Kidney (tissue), 22 donors: ENCODE measurements at places on chromosomes 4 and X.
A peak's percentile ranks its signal among the peaks of the same experiment; 100 is the strongest.

DNA sequence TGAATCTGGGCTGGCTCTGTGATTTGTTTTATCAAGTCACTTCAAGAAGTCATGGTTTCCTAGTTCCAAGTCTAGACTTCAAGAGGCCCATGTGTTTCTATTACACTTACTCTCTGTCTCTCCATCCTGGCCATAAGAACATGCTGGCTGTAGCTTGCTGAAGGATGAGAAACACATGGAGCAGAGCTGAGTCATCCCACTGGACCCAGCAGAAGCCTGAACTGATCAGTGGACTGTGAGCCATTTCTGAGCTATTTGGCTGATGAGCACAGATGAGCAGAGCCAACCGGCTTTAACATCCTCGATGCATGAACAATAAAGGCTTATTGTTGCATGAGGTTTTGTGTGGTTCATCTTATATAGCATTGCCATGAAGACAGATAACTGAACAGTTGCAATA is 290.6 kb upstream of the BOD1L1 start:
- no peak for DNase-seq

DNA sequence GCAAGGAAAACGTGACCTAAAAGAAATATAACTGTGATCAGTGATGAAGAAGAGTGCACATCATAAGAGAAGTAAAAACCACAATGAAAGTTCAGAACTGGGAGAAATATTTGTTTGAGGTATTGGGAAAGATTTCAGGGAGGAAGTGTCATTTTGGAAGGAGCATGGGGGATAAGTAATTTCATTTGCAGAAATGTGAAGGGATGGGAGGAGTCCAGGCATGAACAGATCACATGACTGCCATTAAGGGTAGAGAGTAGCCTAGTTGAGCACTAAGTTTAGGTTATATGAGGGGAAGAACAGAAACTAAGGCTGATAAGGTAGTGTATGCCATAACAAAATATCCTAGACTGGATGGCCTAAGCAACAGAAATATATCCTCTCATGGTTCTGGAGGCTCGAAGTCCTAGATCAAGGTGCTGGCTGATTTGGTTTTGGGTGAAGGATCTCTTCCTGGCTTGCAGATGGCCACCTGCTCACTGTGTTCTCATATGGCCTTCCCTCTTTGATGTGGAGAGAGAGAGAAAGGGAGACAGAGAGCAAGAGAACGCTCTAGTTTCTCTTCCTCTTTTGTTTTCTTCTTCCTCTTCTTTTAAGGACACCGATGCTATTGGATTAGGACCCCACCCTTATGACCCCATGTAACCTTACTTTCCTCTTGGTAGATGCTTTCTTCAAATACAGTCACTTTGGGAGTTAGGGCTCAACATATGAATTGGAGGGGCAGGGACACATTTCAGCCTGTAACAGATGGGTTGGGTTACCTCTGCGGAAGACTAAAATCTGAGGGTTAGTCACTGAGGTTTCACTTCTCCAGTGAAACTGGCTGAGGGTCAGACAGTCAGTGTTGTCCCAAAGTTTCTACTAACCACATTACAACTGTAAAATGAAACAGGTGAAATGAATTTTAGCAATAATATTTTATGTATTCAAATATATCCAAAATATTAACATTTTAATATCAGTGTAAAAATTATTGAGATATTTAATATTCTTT is 77.9 kb downstream of the EGF start:
- no peak for DNase-seq

- peak; percentile 64 for DNase-seq
Observed at GRCh38 chr4:23455456-23456158, 434.2 kb downstream of the PPARGC1A start.

DNA sequence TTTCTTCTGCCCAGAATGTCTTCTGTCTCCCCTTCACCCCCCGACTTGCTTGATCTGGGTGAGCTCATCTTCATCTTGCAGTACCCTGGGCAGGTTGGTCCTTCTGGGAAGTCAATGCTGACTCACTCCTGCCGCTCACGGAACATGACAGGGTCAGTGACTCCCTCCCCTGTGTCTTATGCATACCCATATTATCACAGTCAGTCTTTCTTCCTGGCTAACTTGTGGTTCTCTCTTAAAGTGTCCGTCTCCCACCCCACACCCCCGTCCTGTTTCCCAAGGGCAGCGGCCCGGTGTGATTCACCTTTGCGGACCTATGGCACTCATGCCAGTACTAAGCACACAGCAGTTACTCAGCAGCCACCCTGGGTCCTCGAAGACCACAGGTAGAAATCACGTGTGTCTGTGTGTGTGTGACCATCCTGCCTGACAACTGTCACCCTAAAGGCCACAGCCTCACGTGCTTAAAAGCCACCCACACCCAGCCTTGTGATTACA is 17.7 kb downstream of the IQSEC2 start:
- no peak for DNase-seq

DNA sequence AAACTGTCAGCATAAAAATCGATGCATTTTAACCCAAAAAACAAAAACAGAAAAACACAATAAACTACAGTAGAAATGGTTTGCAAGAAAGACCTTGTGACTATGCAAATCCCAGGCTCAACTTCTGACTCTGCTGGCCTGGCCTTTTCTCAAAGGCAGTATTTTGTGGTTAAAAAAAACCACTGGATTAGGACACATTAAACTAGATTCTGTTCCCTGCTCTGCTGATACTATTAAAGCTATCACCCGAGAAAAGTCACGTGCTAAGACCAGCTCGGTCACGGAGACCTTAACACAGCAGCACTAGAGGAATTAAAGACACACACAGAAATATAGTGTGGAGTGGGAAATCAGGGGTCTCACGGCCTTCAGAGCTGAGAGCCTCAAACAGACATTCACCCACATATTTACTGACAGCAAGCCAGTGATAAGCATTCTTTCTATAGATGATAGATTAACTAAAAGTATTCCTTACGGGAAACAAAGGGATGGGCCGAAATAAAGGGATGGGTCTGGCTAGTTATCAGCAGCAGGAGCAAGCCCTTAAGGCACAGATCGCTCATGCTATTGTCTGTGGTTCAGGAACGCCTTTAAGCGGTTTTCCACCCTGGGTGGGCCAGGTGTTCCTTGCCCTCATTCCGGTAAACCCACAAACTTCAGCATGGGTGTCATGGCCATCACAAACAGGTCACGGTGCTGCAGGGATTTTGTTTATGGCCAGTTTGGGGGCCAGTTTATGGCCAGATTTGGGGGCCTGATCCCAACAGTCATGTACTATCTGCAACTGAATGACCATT is 16.1 kb downstream of the CBR4 start:
- DNase-seq = no peak

DNA sequence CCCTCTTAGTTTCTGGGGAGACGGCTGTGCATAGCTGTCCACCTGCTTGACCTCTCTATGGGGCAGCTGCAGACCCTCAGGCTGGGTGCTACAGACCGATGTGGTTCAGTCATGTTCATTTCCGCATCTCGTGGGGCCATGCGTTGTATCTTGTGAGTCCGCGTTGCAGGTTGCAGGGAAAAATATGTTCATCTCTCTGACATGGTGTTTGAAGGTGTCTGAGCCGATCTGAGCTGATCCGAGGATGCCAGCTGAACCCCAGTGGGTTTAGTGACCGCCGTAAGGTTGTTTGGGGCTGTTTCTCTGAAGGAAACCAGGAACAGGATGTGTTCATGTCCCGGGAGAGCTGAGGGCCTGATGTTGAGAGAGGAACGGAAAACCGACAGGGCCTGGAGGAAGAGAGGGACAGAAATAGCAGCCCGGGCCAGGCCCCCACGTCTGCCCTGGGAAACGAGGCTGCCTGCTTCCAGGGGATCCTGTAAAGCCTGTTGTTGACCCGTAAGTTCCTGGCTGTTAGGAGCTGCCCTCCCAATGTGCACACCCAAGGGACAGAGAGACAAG is 9.8 kb upstream of the P2RY8 start:
- DNase-seq = no peak

- no peak for DNase-seq
Observed at GRCh38 chrX:31845003-31845402, 773.2 kb upstream of the FTHL17 start.

- DNase-seq = no peak
Observed at GRCh38 chr4:102735582-102735981, 25.2 kb downstream of the MANBA start.

DNA sequence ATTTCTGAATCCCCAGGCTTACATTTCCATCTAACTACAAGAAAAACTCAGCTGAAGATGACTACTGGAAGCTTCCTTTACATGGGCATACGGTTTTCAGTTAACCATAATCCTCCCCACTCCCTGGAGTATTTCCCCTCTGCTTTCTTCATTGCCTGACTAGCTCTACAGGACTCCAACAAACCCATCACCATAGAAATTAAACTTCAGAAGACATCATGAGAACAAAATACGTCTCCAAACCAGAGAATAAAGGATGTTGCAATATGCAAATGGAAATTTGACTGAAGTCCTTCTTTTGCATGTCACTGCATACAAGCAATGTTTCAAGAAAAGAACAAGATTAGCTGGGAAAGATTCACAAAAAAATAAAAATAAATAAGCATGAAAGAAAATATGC is 170.2 kb upstream of the PCDH18 start:
- no peak for DNase-seq

DNA sequence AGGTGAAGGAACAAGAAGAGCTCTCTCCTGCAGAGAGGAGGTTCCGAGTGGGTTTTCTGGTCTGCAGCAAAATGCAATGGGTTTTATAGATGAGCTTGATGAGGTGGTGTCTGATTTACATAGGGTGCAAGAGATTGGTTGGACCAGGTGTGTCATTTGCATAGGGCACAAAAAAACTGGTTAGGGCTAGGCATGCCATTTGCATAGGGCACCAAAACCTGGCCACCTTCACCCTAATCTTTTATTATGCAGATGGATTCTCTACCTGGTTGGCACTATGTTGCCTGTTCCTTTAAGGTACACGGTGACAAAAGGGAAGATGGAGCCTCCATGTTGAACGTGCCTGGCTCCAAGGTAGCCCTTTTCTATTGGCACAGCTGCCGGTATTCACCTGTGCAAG is 94.5 kb upstream of the PRKX start:
- DNase-seq = no peak

GRCh38 chrX:2677764-2678163 is 13.3 kb upstream of the CD99 start:
- no peak for DNase-seq

DNA sequence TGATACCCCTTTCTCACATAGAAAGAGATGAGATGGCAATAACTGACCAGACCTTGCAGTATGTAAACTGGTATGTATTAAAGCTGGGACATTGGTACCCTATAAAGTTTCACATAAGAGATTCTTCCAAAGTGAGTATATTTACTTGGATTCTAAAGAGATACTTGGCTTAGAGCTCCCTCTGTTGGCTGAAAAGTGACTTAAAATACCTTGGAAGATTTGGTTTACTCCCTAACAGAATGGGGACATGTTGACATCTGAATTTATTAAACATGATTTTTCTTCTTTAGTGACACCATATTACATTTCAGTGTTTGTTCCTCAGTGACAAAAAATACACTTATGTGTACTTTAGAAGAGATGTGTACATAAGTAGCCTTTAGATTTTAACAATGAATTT is 47.9 kb upstream of the RGN start:
- peak; percentile 80 for DNase-seq

GRCh38 chr4:8870647-8871416 is 807 bp downstream of the HMX1 start:
- DNase-seq = no peak

DNA sequence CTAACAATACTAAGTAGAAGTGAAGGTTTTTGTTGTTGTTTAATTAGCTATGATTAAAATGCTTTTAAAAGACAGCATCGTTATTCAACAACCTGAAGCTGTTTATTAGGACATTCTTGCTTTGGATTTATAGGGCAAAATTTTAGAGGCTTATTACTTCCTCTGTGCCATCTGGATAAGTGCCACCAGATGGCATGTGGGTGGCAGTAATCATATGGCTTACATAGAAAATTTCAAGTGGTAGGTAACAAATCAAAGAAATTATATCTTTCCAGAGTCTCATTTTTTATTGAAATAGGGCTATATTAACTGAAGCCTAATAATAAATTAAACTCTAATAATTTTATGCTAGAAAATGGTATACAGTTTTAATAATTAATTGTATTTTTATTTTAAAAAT is 83.3 kb upstream of the HTR2C start:
- DNase-seq = no peak

GRCh38 chr4:100789991-100790390 is 272.2 kb upstream of the EMCN start:
- no peak for DNase-seq

GRCh38 chr4:68163754-68164153 is 34.1 kb upstream of the TMPRSS11F start:
- no peak for DNase-seq

DNA sequence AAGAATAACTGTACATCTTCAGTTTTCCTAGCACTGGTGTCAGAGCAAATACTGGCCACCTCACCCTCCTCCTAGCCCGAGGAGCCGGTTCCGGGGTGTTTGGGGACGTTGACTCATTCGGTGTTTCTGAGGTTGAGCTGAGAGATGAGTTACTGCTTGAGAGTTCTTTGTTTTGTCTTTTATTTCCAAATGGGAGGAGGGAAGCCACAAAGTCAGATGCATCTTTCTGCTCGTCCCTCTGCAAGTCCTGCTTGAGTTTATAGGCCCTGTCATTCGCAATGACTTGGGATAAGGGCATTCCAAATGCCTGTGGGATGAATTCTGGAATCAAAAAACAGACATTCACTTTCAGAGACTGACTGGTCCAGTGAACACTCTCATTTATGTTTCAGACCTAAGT is 77.5 kb downstream of the HCCS start:
- DNase-seq = no peak

- DNase-seq = no peak
Observed at GRCh38 chr4:25984266-25984665, 70.2 kb downstream of the SMIM20 start.

DNA sequence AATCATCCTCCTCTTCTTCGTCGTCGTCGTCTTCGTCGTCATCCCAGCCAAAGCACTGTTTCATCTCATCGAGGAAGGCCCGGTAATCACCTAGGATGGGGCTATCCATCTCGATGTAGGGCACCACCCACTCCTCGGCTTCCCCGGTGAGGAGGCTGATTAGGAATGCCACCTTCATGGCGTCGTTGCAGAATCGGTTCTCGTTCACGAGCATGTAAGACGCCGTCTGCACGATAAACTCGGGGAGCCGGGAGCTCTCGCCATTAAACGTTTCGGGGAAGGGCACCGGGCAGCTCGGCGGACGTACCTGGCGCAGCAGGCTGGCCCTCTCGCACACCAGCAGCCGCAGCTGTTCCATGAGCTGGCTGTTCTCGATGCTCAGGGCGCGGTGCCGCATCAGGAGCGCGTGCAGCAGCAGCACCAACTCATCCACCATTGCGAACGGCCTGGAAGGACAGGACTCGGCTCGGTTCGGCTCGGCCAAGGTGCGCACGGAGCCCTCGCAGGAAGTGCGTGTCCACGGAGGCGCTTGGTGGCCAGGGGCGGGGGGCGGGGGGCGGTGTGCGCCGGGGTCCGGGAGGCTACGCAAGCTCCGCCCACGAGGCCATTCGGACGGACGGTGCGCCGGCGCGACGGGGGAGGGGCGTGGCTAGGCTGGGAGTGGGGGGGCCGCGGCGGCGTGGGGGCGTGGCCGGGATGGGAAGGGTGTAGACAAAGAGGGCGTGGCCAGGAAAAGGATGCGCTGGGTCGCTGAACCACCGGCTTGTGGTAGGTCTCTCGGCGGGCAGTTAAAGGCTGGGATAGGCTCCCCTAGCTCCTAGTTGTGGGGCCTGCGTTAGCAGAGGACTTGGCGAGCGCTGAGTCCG is at the start of gene LDOC1:
Gene LDOC1, minus strand, starts transcription at position 544 of the 866 bp plus-strand sequence. Its CDS starts 108 bp downstream, at position 436.
- DNase-seq = peak; percentile 84
